ENCODE measurements at places on chromosomes 4 and X.

DNA sequence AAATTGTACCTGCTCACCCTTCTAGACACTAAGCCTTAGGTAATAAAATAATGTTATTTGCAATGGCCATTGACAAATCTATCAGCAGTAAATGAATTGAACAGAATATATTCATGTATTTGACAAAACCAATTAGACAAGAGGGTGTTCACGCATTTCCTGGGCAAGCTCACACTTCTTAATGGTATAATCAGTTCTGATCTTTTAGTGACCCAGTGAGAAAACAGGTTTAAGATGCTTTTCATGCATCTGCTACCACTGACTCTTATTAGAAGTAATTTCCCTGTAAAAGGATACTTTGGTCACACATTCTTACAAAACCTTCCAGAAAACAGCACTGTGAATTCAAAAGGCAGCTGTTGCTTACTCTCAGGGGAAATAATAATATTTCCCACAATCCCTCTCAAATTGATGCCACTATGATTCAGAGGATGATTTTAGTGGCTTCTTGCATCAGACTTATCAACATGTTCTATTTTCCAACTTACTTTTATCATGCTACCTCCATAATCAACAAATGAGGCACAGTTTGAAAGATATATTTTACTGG is 313.9 kb upstream of the NWD2 start:
- no peak for DNase-seq

- DNase-seq, result no peak
Observed at GRCh38 chr4:148651991-148652390, 209.8 kb upstream of the NR3C2 start.

DNA sequence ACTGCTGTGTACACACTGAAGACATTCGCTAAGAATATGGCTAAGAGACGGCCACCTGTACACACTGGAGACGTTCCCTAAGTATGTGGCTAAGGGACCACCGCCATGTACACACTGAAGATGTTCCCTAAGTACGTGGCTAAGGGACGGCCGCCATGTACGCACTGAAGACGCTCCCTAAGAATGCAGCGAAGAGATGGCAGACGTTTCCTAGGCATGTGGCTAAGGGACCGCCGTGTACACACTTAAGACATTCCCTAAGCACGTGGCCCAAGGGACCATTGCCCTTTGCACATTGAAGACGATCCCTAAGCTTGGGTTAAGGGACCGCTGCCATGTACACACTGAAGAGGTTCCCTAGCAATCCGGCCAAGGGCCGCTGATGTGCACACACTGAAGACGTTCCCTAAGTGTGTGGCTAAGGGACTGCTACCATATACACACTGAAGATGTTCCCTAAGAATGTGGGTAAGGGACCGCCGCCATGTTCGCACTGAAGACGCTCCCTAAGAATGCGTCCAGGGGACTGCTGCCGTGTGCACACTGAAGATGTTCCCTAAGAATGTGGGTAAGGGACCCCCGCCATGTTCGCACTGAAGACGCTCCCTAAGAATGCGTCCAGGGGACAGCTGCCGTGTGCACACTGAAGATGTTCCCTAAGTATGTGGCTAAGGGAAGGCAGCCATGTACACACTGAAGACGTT is 36.7 kb downstream of the DHRSX start:
- DNase-seq, result no peak

DNA sequence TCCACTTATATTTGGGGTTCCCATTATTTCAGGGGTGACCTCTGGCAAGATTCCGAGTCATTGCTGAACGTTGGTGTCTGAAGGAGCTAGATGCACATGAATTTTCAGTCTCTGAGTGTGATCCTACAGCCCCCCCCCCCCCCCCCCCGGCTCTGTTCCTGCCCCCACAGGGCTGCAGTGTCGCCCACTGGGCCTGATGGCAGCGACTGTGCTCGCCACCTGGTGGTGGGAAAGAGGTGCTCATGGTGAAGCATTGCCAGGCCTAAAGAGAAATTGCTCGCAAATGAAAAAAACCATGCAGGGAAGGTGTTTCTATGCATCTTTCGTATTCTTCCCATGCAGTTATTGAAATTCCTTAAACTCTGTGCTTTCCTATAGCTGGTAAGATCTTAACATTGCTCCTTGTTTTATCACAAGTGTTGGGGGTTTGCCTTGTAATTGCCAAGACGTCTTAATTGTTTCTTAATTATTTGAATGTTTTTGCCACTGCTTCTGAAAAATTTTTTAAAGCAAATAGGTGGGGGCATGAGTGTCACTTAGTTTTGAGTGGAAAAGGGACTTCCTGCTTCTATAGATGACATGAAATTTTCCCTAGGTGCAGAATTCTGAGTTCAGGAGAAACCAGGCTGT is 63.2 kb downstream of the CLDN22 start:
- DNase-seq, result peak; percentile 54

Data from activated CD4-positive, alpha-beta T cell treated with anti-CD3 and anti-CD28 coated beads, Interleukin-2, amount 50 U/mL, for 48 hours (primary cell).